ENCODE measurements at places on chromosomes 5 and 9. TPM values are rescaled to one million over a fixed set of nuclear protein-coding genes. Genes with fewer than 3 reads are reported as not detected.

Gene TEX48
- not detected for total RNA-seq

Gene SNX30
- 22.2 TPM for total RNA-seq

GRCh38 chr9:131675437-131676022 is 64.3 kb downstream of the RAPGEF1 start:
- no peak for DNase-seq

Gene TAS2R1
- total RNA-seq, result 0.45 TPM

DNA sequence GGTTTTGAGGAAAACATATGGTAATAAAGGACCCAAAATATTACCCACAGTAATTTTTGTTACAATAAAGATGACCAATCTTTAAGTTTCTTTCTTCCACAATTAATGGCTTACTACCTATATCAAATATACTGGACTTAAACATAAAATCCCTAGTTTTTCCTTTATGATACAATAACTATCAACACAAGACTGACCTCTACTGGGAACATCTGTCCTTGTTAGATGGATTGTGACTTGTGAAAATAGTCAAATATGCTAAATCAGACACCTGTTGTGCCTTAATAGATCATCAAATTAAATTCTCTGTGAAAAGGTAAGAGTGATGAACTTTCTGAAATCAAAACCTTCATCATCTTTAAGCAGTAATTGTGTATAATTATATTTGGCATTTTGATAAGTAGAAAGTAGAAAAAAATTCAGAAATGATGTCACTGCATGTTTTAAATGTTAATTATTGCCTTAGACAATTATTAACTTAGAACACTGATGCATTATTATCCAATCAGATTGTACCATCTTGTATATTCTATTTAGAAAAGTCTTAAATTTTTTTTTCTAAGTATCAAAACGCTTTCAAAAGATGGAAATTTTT is 113.6 kb downstream of the DEPDC1B start:
- no peak for DNase-seq

All from cerebellum (tissue), 4 donors.